A549 treated with CORT108297 at 1 μM for 4 hours (cell line): ENCODE measurements at places on chromosomes 3 and 15. TPM values are rescaled to one million over a fixed set of nuclear protein-coding genes. Genes with fewer than 3 reads are reported as not detected.

Gene DUOX2
- 0.03 to 0.13 TPM (median 0.06 TPM) in 5 replicates for total RNA-seq

Gene VEPH1
- 0.13 to 0.18 TPM (median 0.16 TPM) in 4 of 5 replicates, not detected in the other for total RNA-seq

Gene RPSA
- total RNA-seq, result 2,621 to 2,951 TPM (median 2,688 TPM) in 5 replicates

Gene RGMA
- 0.12 to 0.42 TPM (median 0.19 TPM) in 5 replicates for total RNA-seq

Gene PLSCR2
- total RNA-seq, result not detected in 5 replicates

Gene IL17RD
- 0.47 to 1.3 TPM (median 1.0 TPM) in 5 replicates for total RNA-seq

Gene MSL2
- 6.5 to 8.0 TPM (median 7.1 TPM) in 5 replicates for total RNA-seq
